ENCODE measurements at places on chromosomes 7 and 10.

- DNase-seq: no peak
Observed at GRCh38 chr7:75611557-75612178, 119.5 kb downstream of the SPDYE5 start.

DNA sequence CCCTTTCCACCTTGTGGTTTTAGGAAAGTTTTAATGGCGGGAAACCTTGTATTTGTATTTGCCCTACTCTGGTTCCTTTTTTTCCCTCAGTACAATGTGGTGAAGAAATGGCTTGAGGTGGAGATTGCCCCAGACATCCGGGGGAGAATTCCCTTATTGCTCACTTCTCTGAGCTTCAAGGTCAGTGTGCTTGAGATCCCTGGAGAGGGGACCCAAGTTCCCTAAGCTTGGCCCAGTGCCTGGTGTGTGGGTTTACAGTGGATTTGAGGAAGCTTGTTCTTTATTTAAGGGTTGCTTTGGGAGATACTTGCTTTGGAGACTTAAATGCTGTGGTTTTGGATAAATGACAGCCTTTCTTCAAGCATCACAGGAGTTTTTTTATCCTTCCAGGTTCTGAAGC, 18.3 kb downstream of the CALHM2 start:
- DNase-seq: no peak

DNA sequence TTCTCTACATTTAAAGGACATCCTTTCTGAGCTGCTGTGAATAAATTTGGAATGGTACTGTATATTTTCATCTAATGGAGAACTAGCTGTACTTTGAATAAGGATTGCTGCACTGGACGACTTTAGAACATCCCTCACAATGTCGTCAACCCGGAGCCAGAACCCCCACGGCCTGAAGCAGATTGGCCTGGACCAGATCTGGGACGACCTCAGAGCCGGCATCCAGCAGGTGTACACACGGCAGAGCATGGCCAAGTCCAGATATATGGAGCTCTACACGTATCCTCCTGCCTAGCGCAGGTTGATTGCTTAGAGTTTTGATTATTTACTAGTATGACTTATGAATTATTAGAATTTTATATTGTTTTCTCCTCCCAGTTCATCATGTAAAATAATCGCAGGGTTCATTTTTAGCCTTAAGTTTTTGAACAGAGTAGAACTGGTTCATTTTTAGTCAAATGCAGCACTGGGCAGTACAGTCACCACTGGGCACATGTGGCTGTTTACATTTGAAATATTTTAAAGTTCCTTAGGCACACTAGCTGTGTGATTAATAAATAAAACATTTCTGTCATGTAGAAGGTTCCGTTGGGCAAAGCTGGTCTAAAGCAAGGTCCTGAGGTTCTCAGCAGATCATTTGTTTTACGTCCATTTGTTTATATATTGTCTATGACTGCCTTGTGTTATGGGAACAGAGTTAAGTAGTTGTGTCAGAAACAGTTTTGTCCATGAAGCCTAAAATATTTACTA, 31.5 kb downstream of the CUL1 start:
- no peak for DNase-seq

GRCh38 chr7:26704036-26704435, 160.4 kb downstream of the SKAP2 start:
- no peak for DNase-seq

- DNase-seq: no peak
Observed at GRCh38 chr7:75533926-75534325, 41.8 kb downstream of the SPDYE5 start.

DNA sequence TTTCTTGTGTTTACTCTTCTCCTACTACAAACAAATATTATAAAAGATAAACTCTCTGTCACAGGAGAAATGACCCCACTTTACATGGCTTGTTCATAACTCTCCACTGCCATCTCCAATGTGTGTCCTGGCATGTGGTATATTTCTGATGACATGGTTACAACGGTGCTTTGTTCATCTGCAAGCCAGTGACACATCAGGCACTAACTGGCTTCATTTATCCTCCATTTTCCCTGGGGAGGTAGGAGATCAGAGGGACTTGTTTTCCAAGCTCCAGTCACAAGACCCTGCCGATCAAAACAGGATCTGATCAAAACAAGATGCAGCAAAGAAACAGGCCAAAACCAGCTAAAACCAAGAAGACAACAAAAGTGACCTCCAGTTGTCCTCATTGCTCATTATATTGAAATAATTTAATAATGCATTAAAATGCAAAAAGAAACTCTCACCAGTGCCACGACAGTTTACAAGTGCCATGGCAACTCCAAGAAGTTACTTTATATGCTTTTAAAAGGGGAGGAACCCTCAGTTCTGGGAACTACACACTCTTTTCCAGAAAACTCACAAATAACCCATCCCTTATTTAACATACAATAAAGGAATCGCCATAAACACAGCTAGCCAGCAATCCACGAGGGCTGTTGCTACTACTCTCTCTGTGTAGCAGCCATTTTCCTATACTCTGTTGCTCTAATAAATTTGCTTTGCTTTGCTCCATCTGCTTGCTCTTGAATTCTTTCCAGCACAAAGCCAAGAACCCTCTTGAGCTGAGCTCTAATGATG, 224.2 kb downstream of the XPNPEP1 start:
- DNase-seq: no peak

DNA sequence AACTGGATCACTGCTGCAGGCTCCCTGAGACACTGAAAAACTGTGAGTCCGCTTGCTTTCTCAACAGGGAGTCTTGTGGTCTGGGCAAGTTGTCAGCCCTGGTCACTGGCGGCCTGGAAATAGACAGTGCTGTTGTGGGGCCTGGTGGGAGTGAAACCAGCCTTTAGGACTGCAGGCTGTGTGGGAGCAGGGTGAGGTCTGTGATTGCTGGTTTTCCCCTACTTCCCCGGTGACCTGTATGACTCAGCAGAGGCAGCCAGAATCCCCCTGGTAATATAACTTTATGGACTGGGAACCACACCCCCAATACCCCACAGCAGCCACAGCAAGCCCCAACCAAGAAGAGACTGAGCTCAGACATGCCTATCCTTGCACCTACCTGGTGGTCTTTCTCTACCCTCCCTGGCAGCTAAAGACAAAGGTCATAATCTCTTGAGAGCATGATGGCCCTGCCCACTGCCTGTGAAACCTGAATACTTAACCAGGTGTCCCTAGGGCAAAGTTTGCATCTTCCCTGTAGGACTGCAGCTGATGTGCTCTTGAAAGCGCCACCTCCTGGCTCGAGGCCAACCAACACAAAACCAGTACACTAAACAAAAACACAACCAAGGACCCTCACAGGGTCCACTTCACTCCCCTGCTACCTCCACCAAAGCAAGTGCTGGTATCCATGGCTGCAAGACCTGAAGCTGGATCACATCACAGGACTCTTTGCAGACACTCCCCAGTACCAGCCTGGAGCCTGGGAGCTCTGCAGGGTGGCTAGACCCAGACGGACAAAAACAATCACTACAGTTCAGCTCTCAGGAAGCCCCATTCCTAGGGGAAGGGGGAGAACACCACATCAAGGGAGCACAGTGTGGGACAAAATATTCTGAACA, 7.2 kb upstream of the ADAM22 start:
- DNase-seq: no peak

DNA sequence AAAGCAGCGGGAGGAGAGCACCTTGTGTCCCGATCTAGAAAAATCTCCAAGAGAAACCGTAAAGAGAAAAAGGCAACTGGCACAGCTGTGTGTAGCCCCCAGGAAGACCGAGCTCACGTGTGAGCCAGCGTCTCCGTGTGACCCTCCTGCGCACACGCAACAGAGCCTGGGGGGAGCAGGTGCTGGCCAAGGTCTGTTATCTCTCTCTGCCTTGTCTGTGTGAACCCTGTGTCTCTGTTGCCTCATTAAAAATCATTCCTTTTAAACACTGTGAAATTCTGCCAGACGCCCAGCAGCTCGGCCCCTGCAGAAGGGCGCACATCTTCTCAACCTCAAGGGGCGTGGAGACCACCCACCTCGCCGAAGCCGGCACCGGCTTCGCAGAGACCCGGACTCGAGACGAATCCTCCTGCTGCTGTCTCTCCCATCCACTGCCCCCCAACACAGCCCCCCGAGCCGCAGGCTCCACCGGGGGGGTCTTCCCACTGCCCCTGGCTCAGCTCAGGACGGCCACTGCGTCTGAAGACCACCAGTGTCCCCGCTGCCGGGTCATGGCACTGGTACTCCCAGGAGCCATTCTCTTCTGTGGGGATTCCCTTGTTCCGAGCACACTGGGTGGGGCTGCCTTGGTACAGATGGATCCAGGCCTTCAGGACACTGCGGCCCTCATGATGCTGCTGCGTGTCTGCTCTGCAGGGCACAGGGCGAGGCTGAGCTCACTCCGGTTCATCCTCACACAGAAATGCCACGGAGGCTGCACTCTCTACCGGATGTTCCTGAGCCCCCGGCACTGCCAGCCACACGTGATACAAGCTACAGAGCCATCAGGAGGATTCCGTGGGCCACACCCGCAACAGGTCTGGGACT, 94.3 kb upstream of the DNAAF5 start:
- DNase-seq: no peak

- no peak for DNase-seq
Observed at GRCh38 chr10:76133597-76134255, 702.3 kb downstream of the LRMDA start.

- no peak for DNase-seq
Observed at GRCh38 chr7:137755427-137755826, 91.3 kb downstream of the DGKI start.

- no peak for DNase-seq
Observed at GRCh38 chr7:142153400-142153799, 41.9 kb downstream of the MGAM2 start.

DNA sequence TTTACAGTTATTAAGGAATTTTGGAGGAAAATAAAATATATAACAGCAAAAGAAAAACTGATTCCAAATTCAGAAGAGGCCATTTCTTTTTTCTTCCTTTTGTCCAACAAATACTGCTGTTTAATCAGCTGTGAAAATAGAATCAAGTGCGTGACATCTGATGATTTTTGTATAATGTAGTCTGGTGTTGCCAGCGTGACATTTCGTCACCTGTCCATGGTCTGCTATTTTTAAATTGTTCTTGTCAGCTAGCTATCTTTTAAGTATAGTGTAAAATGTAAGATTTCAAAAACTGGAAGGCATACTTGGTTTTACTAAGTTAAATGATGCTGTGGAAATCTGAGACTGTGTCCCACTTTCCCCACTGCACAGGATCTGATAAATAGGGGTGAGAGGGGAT, 105.9 kb downstream of the CPEB3 start:
- no peak for DNase-seq

DNA sequence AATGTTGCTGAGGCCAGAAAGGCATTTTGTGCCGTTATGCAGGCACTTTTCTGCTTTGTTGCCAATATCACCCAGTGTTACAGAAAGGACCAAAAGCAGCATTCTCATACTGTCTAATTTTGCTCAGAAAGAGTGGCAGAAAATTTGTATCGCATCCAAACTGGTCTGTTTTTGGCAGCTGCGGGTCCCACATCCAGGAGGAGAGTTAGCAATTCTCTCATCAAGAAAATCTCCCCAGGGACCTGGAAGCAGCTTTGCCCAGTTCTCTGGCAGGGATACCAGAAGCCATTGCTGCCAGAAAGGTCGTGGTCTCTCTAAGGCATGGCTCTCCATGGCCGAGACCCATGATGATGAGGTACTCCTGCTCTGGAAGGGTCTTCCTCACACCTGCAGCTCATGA, 489.2 kb upstream of the ZMIZ1 start:
- DNase-seq: no peak

DNA sequence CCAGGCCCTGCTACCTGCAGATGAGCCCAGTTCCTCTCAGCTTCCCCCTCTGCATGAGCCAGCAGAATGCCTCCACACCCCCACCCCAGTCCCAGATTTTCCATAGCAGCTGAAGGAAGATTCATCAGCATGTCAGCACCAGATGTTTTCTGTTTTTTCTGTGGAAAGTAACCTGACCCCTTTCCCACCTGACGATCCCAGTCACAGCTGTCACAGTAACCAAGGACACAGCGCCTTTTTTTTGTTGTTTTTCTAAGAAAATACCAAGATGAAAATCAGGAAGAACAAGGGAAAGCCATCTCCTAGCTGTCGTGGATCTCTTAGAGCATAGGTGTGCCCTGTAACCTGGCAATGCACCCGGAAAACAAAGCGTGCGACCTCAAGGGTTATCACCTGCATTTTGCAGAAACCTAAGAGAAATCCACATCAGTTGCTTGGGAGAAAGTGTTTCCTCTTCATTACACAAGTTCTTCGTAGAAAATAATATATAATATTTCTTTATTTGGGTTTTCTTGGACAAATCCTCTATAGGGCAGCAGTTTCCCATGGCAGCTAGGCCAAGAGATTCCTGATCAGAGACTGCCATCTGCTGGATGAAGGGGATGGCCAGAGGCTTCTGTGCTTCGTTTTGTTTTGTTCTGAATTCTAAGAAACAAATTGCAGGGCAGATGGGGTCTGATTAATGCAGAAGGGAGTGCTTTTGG, 401.9 kb downstream of the TNS3 start:
- DNase-seq: peak; percentile 14

- no peak for DNase-seq
Observed at GRCh38 chr7:4174451-4174850, 507.6 kb upstream of the FOXK1 start.

DNA sequence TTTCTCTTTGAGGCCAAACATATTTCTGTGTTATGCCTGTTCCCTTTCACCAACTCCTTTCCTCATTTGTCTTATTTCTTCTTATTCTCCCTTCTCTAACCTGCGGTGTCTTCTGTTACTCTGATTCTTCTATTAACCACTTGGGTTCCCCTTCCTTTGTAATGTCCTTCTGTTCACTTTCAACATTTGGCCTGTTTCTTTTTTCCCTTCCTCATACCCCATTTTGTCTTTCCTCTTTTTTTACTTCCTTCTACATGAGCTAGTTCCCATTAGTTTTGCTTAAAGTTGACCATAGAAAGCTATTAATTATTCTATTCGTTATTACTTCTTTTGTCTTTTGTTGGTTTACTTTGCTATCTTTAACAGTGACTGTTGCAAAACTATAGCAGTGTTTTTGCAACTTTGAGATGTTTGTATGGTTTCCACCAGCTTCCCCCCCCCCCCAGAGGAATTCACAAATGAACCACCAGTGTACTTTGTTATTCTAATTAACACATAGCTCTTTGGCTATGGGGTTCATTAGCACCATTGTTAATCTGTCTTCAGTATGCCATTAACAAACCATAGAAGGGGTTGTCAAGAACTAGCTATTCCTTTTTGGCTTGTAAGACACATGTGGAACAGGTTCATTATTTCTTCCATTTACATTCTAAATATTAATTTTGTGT, 2.9 kb downstream of the LRGUK start:
- no peak for DNase-seq

GRCh38 chr7:42574685-42575084, 337.2 kb downstream of the C7orf25 start:
- DNase-seq: no peak

GRCh38 chr7:105878746-105879605, 2.6 kb upstream of the ATXN7L1 start:
- no peak for DNase-seq

DNA sequence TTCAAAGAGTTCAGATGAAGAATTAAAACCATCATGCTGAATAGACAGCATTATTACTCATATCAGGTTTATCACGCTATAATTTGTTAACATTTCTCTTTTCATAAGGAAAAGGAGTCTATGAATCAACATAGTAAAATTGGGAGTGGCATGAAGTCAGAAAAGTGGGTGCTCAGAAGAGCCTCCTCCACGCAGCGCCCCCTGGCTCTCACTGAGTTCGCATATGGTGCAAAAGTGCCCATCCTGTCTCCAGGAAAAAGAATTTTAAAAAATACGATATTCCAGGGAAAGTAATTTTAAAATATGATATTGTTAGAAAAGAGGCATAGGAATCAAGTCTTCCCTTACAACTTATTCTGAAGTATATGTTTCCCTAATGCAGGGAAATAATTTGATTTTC, 176.3 kb upstream of the TCERG1L start:
- no peak for DNase-seq

All from SK-N-MC (cell line).